Stimulated activated CD8-positive, alpha-beta memory T cell treated with anti-CD3 and anti-CD28 coated beads, Interleukin-15, amount 100 ng/mL, for 48 hours (primary cell): ENCODE measurements at places on chromosomes 5 and 9.

- no peak for DNase-seq
Measured at GRCh38 chr9:78811622-78812276, 514.8 kb downstream of the PSAT1 start.

- no peak for DNase-seq
Measured at GRCh38 chr9:70065572-70065971, 21.9 kb downstream of the MAMDC2 start.

DNA sequence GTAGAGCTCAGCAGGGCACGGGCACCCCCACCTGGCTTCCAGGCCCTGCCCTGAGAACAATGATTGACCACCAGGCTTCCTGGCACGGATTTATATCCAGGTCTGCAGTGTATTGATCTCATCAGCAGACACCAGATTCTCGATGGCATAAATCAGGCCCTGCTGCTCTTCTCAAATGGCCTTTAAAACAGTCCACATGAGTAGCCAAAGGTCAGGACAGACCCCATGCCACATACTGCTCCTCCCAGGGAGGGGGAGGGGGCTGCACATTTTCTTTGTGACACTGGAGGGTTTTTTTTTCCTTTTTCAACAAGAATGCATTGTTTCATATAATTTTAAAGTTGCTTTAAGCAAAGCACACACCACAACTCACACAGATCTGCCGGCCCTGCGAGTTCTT is 85.4 kb downstream of the SEMA4D start:
- no peak for DNase-seq

DNA sequence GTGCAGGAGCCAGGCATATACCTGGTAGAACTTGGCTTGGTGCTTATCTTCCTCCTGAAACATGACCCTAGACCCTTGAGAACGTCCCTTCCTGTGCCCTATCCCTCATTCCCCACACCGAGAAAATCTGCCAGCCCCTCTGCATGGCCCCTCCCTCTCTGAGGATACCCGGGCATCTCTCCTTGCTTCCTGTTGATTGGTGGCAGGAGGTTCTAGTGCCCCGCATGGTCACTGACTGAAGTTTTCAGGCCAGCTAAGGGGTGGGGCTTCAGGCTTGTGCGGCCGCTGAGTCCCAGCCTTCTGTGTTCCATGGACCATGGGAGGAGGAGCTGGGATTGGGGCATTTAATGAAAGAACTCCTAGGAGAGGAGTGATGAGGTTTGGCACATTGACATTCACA is 22.8 kb downstream of the IGIP start:
- no peak for DNase-seq

- DNase-seq, result no peak
Measured at GRCh38 chr9:99114049-99114440, 9.1 kb downstream of the TGFBR1 start.
